Endodermal cell (in vitro differentiated cells): ENCODE measurements at places on chromosomes 7 and 10.

DNA sequence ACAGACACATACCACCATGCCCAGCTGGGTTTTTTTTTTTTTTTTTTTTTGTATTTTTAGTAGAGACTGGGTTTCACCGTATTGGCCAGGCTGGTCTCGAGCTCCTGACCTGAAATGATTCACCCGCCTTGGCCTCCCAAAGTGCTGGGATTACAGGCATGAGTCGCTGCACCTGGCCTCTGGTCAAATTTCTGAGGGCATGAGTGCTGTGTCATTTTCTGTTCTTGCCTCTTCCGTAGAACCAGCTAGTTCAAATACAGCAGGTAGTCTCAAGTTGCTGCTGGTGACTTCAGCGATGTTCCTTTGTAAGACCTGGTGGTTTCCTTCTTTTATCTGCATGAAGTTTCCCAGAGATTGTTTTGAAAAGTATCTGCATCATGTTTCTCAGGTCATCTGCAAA is 134.8 kb upstream of the SHH start:
- DNase-seq = peak; percentile 27

DNA sequence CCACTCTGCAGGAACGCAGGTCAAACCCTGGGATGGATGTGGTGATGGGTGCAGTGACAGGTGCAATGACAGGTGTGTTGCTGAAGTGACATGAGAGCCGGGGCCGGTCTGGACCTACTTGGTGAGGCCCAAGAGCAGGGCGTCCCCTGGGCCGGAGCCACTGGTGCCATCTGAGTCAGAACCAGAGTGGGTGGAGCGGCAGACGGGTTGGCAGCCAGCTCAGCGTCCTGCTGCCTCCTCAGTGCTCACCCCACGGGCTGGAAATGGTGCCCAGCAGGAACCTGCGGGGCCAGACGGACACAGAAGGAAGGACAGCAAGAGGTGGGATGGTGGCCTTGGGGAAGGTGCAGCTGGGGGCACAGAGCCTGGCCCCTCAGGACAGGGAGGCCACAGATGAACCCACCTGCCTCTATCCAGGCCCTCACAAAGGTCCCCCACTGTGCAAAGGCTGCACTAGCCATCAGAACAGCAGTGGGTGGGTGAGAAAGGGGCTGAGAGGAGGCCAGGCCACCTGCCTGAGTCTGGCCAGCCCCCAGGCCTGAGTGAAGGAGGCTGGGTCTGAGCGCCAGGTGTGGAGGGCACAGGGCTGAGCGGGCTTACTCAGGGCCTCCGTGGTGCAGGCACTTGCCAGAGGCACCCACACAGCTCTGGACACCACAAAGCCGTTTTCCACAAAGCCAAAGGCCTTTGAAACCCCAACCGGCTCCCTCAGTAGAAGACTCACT is 129.0 kb upstream of the PPP2R2D start:
- DNase-seq = peak; percentile 41

- DNase-seq = no peak
These were observed 241.5 kb upstream of the PITRM1 start for GRCh38 chr10:3413937-3414666.

- no peak for DNase-seq
These were observed 17.6 kb downstream of the SLC35B4 start for GRCh38 chr7:134298902-134299683.

DNA sequence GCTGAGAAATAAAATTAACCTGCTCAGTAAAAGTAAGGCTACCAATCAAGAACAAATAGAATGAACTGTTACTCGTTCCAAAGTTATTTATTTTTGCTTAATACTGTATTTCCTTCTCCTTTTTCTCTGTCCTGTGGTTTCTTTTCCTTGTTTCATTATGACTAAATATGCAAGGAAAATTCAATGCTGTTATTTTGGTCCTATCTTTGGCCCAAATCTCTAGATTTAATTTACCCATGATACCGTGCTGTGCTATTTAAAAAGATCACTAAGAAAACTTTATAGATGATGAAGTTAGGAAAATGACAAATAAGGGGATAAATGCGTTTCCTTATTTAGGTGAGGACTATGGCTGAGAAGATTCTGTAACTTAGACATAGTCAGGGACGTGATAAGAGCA is 45.3 kb upstream of the FAM133B start:
- no peak for DNase-seq
